NAMALWA (cell line): ENCODE measurements at places on chromosomes 4 and X.

DNA sequence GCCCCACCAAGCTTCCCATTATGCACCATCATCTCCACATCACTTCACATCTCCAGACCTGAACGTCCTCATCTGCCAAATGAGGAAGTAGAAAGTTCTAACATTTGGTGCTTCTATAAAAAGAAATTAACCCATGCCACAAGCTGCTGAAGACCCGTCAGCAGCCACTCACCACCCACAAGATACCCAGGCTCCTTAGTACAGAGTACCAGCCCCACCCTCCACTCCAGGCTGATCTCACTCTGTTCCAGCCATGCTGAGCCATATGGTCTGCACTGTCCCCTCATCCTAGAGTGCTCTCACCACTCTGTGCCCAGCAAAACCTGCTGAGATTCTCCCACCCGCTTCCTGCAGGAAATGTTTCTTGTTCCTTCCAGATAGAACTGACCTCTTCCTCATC, 240.8 kb upstream of the PPARGC1A start:
- peak; percentile 7 for DNase-seq

GRCh38 chr4:16663307-16663706, 235.1 kb downstream of the LDB2 start:
- no peak for DNase-seq

DNA sequence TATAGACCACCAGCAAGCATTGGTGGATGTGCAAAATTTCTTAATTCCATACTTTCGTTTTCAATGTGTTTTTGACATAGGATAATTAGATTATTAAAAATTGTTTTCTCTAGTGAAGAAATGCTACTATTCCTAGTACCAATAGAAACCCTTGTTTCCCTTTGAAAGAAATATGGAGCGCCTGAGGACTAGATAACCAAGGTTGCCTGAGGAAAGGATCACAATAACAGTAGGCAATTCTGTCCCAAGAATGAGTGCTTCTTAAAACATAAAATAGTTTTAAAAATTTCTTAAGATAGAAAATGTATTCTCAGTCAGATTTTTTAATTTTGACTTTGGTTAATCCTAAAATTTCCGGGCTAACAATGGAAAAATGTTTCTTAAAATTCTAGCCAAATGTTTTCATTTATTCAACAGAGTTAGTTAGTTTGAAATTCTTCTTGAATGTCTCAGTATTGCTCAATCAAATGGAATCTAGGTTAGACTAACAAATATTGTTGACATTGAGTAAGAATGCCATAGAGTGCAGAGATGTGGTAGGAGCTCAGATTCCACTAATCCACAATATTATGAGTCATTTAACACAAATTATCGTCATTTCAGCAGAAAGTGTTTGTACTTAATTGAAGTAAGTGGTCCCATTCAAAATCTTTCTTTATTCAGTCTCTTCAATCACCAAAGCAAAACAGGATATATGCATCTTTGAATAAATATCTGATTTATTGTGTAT, 666.0 kb downstream of the GRID2 start:
- no peak for DNase-seq

GRCh38 chrX:50691820-50692219, 122.2 kb downstream of the SHROOM4 start:
- peak; percentile 72 for DNase-seq

GRCh38 chr4:18859468-18859867, 837.9 kb upstream of the LCORL start:
- DNase-seq, result no peak

- DNase-seq, result no peak
These were observed 21.9 kb upstream of the FAM47C start for GRCh38 chrX:36986231-36986630.

DNA sequence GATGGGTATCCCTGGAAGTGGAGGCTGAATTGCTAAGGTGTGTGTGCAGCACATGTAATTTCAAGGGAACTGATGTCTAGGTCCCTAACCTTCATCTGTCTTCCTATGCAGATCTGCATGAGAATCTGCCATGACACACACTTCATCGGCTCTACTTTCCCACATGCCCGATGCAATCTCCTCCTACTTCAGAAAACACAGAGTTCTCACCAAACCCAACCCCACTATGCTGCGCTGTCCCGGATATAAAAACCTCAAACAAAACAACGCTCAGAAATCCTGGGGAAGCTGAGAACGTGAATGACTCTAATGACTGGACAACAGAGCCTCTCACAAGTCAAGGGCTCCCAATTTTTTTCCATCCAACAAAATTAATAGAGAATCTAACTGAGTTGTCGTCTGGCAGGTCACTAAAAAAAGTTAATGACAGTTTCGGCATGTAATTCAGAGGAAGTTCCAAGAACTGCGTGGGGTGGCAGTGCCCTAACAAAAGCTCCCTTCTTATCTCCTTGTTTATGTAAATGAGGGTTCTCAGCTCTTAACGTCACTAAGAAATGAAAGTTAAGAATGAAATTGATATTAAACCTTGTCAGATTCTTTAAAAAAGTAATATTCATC, 39.0 kb downstream of the STX18 start:
- DNase-seq, result peak; percentile 35
